ENCODE measurements at places on chromosomes 11 and 22.

DNA sequence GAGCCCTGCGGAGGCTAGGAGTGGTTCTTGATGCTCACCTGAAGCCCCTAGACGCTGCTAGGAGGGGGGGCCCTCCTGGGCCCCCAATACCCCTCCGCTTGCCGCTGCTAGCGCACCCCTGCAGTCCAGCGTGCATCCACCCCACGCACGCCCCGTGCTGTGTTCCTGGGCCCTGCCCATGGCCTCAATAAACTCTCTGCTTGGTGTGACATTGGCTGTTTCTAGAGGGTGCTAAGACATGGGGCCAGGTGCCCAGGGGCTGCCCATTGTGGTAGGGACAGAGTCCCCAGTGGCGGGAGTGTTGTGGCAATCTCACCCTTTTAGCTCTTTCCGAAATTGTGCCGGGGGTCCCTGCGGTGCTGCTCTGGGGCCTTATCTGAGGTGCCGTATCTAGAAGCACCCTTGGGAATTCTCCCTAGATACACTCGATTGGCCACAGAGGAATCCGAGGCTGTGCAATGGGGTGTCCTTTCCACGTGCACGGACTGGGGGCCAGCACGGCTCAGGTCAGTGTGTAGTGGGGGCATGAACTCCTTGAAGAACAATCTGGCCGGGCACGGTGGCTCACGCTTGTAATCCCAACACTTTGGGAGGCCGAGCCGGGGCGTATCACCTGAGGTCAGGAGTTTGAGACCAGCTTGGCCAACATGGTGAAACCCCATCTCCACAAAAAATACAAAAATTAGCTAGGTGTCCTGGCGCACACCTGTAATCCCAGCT lies 10.9 kb downstream of the MAPK8IP2 start:
- peak; percentile 65 for DNase-seq

DNA sequence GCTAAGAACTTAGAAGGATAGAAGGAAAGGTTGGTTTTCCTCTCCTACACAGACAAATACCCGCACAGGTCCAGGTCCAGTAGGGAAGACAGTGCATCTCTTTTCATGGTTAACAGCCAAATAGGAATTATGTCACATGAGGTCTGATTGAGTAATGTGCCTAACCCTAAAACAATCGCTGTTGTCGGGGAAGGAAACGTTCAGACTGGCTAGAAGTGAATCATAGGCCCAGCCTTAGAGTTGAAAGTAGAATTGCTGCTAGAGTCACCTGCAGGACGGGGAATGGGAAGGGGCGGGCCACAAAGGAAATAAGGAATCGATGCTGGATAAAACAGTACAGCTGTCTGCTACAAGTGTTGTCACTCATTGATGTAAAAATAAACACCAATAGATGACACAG lies 12.4 kb upstream of the HTATIP2 start:
- DNase-seq = no peak

GRCh38 chr11:8314916-8315315 lies 51.2 kb upstream of the LMO1 start:
- no peak for DNase-seq

DNA sequence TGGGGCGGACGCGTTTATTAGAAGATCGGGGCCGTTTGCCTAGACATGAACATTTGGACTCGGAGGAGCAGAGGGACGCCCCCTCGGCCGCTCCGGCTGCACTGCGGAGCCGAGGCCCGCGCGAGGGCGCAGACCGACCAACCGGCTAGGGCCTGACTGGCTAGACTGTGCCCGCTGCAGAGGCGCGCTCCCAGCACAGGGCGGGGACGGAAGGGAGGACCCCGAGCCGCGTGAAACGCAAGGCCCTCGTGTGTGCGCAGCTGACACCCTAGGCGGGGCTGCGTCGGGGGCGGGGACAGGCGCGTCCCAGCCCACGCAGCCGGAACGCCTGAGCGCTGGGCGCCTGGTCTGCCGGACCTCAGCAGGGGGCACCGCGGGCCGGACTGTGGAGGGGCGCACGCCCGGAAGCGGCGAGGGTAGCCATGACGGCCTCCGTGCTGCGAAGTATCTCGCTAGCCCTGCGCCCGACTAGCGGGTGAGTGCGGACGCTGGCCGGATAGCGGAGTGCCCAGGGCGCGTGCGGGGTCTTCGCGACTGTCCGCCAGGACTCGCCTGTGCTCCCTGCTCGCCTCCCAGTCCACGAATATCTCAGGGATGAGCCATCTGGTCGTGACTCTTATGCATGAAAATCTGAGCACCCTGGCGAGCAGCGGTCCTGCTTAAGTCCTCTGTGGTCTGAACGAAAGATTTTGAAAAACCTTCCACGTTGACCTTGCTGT lies at the start of gene MRPL40:
MRPL40 (plus strand) TSS at position 413 of the 719 bp plus-strand sequence; CDS start at position 423, 10 bp downstream.
- peak; percentile 99 for DNase-seq

DNA sequence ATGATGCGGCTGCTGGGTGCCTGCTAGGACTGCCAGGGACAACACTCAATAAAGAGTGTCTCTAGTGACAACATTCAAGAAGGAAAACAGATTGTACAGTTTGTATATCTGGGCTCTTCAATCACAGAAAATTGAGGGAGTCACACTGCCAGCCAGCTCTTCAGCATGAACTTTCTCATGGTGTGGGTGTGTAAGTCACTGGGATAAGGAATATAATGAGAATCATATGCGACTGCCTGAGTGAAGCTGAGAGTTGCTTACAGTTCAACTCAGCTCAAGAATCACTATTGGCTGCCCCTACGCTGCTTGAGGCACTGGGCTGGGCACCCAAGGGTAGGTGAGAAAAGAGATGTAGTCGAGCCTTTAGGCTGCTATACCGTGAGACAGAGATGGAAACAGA lies 328.1 kb upstream of the PITPNB start:
- no peak for DNase-seq

- DNase-seq = no peak
Measured at GRCh38 chr11:26480041-26480440, 92.0 kb downstream of the MUC15 start.

DNA sequence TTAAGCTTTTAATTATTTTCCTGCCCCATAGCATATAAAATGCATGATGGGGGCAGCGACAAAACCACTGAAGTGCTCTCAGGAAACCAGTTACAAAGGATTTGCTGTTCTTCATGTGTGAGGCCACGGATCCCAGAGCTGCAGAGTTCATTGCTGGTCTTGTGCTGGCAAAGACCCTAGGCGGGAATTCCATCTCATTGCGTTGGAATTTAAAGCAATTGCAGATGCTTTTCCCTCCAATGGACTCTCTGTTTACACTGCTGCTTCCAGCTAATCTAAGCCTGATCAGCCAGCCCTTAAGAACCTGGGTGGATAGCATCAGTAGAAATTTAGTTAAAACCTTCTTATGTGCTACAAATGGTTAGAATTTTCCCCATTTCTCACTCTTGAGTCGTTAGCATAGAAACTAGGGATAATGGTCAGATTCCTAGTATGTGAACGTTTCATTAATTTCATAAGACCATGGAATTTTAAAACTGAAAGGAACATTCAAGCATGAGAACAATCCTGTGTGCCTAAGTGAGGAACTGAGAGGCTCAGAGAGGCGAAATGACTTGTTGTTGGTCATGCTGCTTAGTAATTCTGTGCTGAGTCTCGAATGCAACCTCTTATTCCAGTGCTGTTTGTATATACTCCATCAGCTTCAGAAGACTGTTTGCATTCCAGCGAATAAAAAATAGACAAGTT lies 36.1 kb upstream of the ADSL start:
- peak; percentile 85 for DNase-seq

- DNase-seq = no peak
Measured at GRCh38 chr11:30459306-30459705, 126.8 kb downstream of the MPPED2 start.

GRCh38 chr22:43241699-43242386 lies 54.9 kb upstream of the TTLL12 start:
- peak; percentile 75 for DNase-seq

GRCh38 chr11:5690216-5690615 lies 626 bp downstream of the TRIM22 start:
- DNase-seq = peak; percentile 68

Data from osteoblast (primary cell).